ENCODE measurements at places on chromosomes 6 and 20. TPM values are rescaled to one million over a fixed set of nuclear protein-coding genes. Genes with fewer than 3 reads are reported as not detected.

Gene OVOL2
- 1.9 TPM for total RNA-seq

Gene LKAAEAR1
- 5.7 TPM for total RNA-seq

Gene SLC22A16
- not detected for total RNA-seq

Gene GSTA2
- total RNA-seq = not detected

Gene KIF13A
- total RNA-seq = 47.4 TPM

Gene FAM50B
- total RNA-seq = 18.5 TPM

Gene FOXF2
- total RNA-seq = 3.2 TPM

Gene MMP24
- 15.6 TPM for total RNA-seq

Gene MAP7
- 125 TPM for total RNA-seq

Gene BMP2
- total RNA-seq = 3.3 TPM

Gene DDO
- 4.6 TPM for total RNA-seq
